Left lobe of liver (tissue), 2 donors: ENCODE measurements at places on chromosomes 2 and 18.

GRCh38 chr2:241797441-241798080, 11.4 kb upstream of the NEU4 start:
- DNase-seq = no peak

GRCh38 chr2:16328521-16329190, 337.0 kb downstream of the CYRIA start:
- no peak for DNase-seq

- no peak for DNase-seq
Measured at GRCh38 chr2:191715471-191715870, 37.5 kb downstream of the NABP1 start.

GRCh38 chr2:96112501-96113366, 3.6 kb downstream of the ADRA2B start:
- no peak for DNase-seq

- DNase-seq = no peak
Measured at GRCh38 chr18:13720123-13720522, 6.2 kb downstream of the FAM210A start.

GRCh38 chr18:69469444-69469919, 68.8 kb downstream of the DOK6 start:
- DNase-seq = no peak

DNA sequence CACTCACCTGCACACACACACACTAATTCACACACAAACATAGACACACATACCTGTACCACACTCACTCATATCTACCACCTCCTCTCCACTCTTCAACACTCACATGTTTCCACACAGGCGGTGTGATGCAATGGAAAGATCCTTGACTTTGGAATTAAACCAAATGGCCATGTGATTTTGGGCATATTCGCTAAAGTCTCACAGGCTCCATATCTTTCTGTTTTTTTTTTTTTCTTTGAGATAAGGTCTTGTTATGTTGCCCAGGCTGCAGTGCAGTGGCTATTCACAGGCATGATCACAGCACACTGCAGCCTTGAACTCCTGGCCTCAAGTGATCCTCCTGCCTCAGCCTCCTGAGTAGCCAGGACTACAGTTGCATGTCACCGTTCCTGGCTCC, 91.1 kb upstream of the MEX3C start:
- DNase-seq = no peak

- no peak for DNase-seq
Measured at GRCh38 chr2:104577143-104577542, 276.8 kb upstream of the POU3F3 start.

GRCh38 chr2:71880846-71881610, 266.6 kb downstream of the CYP26B1 start:
- DNase-seq = peak; percentile 33

DNA sequence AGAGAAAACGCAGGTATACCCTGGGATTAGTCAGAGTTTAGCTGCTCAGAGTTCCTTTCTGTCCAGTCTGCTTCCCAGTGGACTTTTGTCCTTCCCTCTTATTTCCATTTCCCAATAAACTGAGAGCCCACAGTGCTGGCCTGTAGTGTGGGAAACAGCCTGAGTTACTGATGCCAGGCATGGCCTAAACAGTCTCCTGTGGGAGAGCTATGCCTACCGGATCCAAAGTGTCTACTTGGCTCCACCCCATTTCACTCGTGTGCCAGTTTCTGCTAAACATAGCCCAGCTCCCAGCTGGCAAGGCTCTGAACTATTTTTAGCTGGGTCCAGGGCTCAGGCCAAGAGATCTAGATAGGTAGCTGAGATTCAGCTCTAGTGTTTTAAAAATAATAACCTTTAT, 15.6 kb upstream of the PPP1CB start:
- peak; percentile 94 for DNase-seq

GRCh38 chr2:71244302-71244660, 17.4 kb upstream of the PAIP2B start:
- DNase-seq = no peak

DNA sequence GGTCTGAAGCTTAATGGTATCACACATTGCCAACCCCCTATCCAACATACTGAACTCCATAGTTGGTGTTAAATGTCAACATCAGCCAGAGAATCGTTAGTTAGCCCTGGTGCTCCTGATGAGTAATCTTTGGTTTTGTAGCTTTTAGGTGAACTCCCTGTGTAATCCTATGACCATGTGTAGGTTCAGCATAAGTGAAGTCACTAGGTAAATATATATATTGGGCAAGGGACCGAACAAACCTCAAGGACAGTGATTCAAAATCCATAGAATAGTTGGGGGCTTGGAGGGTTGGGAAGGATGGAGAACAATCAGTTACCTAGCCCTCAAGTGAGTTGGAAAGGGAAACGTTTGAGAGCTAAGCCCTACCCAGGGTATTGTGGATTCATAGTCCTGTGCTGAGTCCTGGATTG, 16.0 kb upstream of the AP1S3 start:
- DNase-seq = no peak
